ENCODE measurements at places on chromosomes 12 and 14.

- no peak for DNase-seq
Observed at GRCh38 chr12:46402941-46403718, 30.6 kb upstream of the SLC38A2 start.

GRCh38 chr12:2944401-2945047 is 14.7 kb upstream of the TEAD4 start:
- DNase-seq: no peak

DNA sequence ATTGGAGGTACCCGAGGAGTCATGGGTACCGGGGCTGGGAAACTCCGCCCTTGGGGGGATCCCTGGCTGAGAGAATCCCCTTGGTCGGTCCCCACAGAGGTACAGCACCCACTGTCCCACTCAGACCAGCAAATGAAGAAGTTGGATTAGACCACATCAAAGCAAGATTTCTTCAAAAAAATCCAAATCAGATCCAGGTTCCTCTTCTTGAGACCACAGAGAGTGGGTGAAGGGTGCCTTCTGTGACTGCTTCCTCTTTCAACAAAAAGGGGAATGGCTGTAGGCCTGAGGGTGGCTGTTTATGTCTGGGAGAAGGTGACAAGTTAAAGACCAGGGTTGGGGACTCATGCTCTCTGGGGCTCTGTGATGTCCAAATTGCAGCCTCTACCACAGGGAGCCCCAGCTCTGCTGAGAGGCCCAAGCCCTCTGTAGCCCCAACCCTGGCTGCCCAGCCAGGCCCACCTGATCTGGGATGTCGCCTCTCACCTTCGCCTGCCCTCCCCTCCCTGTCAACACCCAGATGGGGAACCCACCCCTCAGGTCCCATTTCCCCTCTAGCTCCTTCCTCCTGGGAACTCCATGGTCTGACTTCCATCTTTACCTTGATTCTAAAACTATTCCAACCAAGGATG is 50.9 kb downstream of the ZFP36L1 start:
- DNase-seq: no peak

GRCh38 chr14:58656671-58657411 is 19.1 kb downstream of the DACT1 start:
- no peak for DNase-seq

GRCh38 chr12:121916719-121917118 is 1.7 kb upstream of the CFAP251 start:
- no peak for DNase-seq

- DNase-seq: no peak
Observed at GRCh38 chr12:94674051-94674451, 23.7 kb upstream of the TMCC3 start.

DNA sequence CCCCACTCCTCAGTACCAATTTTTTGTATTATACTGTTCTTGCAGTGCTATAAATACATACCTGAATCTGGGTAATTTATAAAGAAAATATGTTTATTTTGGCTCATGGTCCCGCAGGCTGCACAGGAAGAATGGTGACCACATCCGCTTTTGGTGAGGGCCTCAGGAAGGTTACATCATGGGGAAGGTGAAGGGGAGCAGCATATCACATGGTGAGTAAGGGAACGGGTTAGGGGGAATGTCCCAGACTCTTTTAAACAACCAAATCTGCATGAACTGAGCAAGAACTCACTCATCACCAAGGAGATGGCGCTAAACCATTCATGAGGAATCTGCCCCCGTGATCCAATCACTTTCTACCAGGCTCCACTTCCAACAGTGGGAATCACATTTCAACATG is 40.0 kb downstream of the OSBPL8 start:
- no peak for DNase-seq

- DNase-seq: peak; percentile 40
Observed at GRCh38 chr12:49098035-49098451, 3.4 kb upstream of the DHH start.

GRCh38 chr12:38501991-38502390 is 185.4 kb downstream of the ALG10B start:
- DNase-seq: no peak
